ENCODE measurements at places on chromosomes 12 and 14.

GRCh38 chr12:27998658-27999057 lies 26.1 kb upstream of the PTHLH start:
- no peak for DNase-seq

DNA sequence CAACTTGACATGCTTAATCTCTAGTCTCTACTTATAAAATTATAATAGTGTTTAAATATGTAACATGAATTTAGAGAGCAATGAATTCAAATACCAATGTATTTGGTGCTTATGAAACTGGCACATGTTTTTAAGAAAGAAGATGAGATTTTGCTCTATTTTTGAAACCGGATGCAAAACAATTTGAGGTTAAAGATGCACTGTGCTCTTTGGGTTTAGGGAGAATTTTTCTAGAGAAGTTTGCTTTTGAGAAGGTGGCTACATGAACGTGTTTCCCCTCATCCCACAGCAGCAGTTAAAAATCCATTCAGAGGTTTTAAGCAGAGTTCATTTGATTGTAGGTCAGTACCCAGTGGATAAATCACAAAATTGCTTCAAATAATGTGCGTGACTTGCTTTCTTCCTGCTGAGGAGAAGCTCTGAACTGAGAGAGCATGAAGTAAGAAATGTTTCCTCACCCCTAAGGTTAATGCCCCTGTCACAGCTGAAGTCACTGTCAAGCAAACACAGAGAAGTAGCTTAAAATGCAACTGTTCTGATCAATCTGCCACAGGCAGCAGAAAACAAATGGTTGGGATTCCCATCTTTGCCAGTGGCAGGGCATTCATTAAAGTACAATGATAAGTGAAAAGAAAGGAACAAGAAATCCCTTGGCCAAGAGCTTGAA lies 241.9 kb upstream of the SYT1 start:
- no peak for DNase-seq

GRCh38 chr12:2877047-2877952 lies at the start of the genes FOXM1 and RHNO1:
TSS of gene FOXM1 (minus strand) at chr12:2877174. CDS start at chr12:2874478, 2,696 bp downstream.
TSS of gene RHNO1 (plus strand) at chr12:2877223. CDS start at chr12:2885367, 8,144 bp downstream.
- peak; percentile 86 for DNase-seq

GRCh38 chr12:111636209-111636945 lies 37.3 kb upstream of the ATXN2 start:
- no peak for DNase-seq

- no peak for DNase-seq
These were observed 364.9 kb downstream of the GALC start for GRCh38 chr14:87628129-87628528.

GRCh38 chr12:132003846-132004245 lies 54.1 kb downstream of the EP400 start:
- no peak for DNase-seq

GRCh38 chr12:9735601-9736000 lies 2.7 kb upstream of the CLECL1 start:
- no peak for DNase-seq

GRCh38 chr12:98763656-98764055 lies 118.6 kb downstream of the APAF1 start:
- no peak for DNase-seq

- DNase-seq = no peak
These were observed 27.0 kb upstream of the EID3 start for GRCh38 chr12:104276273-104277131.

GRCh38 chr12:126358806-126359205 lies 1293.6 kb downstream of the AACS start:
- no peak for DNase-seq

DNA sequence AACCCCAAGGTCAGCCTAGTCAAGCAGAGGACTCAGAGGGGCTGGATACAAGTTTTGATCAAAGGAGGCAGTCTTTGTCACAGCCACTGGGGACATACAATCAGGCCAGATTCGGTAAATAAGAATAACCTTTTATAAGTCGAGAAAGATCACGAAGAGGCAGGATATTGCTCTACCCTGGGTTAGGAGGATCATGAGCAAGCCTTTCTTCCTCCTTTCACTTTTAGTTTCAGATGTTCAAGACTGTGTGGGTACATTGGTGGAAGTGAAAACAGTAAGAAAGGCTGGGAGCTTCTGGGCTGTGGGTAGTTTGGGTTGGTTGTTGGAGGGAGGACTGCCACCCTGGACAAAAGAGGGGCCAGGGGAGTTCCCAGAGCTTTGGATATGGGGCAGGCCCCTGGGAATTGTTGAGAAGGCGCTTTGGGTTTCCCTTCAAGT lies 127.7 kb downstream of the SNAPC1 start:
- no peak for DNase-seq
